COLO829 (cell line): ENCODE measurements at places on chromosomes 11 and 22.

DNA sequence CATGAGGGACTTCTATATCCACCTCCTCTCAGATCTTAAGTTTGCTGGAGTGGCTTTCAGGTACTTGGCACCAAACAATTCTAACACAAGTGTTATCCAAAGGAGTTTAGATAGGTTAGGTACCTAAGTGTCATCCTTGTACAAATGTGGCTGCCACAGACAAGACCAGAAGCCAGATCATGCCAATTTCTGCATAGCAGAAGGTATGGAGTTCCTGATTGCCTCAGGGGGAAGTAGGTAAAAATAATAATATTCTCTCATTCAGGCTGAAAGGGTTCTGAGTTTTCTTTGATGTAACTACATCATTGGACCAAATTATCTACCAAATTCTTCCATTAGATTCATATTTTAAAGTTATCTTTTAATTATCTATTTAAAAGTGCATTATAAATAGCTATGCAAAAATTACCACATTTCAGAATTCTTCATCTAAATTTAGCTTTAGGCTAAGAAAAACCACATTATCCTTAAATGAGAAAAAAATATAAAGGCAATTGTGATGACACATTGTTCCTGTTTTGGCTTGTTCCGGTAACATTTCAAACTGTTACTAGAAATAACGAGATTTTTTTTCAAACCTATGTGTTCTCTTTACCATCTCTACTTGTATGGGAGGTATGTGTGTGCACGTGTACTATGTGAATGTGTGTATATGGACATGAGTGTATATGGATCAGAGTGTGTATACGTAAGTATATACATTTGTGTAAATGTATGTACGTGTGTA is 66.2 kb upstream of the POU2AF2 start:
- no peak for DNase-seq

DNA sequence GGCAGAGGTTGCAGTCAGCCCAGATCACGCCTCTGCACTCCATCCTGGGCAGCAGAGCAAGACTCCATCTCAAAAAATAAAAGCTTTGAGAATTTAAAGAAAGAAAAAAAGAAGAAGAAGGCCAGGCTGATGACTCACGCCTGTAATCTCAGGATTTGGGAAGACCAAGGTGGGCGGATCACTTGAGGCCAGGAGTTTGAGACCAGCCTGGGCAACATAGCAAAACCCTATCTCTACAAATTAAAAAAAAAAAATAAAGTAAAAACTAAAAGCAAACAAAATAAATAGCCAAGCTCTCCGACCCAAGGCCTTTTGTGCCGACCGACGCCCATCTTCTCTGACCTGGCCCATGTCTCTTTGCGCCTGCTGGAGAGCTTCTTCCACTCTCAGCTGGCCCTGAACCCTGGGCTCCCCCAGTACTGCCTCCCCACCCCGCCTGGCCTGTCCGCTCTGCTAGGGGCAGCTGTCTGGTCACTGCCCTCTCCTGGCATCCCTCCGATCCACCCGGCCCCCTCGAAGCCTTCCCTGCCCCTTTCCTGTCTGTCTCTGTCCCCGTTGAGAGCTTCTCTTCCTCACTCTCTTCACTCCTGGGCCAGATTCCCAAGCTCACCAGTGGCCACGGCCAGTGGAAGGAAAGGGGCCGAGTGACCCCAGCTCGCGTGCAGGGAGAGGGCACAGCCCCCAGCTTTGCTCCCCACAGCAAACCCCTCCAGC is 4.8 kb upstream of the LSP1 start:
- no peak for DNase-seq

DNA sequence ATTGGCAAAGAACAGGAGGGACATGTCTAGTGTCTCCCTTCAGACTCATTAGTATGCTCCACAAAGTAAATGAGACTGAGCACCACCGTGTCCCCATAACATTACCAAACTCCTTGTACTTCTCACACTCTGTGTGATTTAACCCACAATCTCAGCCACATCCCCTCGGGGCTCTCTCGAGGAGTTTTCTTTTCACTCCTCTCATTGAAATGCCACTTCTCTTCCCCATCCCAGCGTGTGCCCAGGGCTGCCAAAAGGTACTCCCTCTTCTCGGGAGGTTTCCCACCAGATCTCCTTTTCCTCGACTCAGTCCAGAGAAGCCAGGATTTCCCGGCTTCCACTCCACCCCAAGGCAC is 1.1 kb downstream of the RBFOX2 start:
- no peak for DNase-seq

DNA sequence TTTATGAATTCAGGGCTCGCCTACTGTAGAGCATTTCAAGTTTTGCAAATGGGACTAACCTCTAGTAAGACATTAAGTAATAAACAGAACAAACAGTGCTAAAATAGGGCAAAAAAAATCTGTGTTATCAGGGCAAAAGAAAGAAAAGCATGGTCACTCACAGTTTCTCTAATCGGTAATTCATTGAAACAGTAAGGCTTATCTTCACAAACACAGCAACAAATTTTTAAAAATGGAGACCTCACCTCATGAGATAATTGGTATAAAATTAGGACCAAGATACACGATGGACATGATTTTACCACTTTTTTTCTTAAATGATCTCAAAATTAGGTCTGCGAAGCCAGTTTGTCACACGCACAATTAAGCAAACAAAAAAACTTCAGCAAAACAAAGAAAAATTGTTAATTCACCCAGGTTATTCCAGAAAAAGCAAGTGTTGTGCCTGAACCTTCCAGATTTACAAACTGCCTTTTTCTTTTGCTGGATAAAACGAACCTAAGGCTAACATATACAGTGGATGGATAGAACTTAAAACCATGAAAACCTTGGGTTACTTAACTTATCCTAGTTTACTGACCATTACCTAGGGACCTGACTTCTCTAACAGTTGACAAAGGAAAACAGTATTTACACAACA is 1.4 kb downstream of the TMEM123 start:
- no peak for DNase-seq

GRCh38 chr11:27285761-27286160 is 77.3 kb downstream of the CCDC34 start:
- DNase-seq: no peak

DNA sequence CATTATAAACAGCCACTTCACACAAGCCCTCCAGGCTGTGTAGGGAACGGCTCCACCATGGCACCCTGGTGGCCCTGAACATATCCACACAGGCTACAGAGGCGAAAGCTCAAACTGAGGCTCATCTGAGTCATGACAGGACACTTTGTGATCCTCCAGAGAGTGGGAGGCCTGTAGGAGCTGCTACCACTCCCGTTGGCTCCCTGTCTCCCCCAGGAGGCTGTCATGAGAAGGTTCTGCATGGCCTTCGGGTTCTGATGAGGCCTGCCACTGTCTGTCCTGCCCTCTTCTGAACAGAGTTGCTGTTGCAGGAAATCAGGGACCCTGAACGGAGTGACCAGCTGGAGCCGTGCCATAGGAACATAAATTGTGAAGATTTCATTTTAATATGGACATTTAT is 23.8 kb upstream of the ALDH3B2 start:
- no peak for DNase-seq

DNA sequence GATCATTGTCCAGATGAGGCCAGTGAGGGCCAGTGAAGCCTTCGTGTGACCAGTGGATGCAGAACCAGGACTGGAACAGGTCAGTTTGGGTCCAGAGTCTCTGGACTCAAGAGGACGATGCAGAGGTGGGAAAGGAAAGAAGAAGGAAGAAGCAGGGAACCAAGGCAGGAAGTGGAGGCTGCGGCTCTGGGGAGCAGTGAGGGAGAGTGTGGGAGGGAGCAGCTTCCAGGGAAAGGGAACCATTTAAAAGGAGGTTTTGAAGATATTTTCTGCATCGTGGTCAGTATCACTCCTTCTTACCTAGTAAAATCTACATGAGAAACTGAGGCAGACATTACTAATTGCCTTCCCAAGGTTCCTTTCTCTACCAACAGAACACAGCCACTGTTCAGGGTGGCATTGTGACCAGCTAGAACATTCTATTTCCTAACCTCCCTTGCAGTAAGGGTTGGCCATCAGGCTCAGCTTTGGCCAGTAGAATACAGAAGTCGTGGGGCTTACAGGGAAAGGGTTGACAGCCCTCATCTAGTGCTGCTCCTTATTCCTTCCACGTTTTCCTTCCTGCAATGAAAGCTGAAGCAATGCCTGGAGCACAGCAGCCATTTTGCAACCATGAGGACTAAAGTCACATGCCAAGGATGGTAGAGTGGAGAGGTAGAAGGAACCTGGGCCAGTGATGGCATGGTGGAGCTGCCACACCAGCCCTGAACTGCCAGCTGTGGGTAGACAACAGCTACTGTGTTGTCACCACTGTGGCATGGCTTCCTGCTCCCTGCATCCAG is 29.1 kb upstream of the LINC01488 start:
- no peak for DNase-seq
